Epithelial cell of prostate (primary cell): ENCODE measurements at places on chromosomes 16 and 17.

- no peak for DNase-seq
These were observed 12.1 kb upstream of the NDUFAB1 start for GRCh38 chr16:23608194-23608593.

GRCh38 chr17:47622180-47622549 lies 27.6 kb upstream of the KPNB1 start:
- no peak for DNase-seq

DNA sequence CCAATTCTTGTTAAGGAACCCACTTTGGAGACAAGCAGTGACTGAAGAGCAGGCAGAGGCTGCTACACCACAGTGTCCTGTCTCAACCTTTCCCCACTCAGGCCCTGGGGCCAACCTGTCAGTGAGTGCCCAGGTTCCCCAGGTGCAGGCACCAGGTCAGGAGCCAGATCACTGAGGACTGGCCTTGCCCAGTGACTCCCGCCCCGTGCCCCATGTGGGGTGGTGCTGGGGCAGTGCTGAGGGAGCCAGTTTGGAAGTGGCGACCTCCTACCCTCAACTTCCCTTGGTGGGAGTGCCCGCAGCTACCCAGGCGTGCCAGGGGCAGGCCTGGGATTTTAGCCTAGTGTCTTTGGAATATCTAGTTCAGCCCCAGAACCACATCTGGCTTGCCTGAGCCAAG lies 29.3 kb downstream of the SREBF1 start:
- no peak for DNase-seq

DNA sequence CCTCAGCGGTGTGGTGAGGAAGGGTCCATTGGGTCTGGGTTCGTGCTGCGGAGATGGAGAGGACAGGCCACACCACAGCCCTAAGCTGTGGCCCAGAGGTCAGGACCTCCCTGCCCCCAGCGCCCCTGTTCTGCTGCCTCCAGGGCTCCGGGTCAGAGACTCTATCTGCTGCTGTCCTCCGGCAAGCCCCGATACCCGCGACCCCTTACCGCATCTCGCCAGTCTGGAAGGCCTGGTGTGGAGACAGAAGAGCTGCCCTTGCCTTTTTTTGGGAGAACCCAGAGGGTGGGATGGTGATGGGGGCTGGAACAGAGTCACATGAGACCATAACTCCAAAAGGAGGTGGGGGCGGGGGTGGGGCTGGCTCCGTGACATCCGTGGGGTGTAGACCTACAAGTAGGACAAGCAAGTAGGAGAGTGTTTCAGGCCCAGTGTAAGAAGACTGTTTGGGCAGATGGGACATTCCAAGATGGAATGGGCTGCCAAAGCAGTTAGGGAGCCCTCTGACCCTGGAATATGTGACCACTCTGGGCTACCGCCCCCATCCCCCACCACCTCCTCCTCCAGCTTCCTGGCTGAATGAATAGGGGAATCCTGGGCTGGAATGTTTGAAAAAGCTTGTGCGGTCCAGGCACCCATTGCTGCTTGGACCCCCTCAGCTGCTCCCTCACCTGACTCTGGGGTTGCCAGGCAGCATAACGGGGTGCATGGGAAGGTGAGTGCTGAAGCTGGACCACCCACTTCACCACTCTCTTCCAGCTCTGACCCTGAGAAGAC lies 1.4 kb downstream of the XYLT2 start:
- DNase-seq: no peak

- DNase-seq: no peak
These were observed 10.7 kb upstream of the SKAP1 start for GRCh38 chr17:48440669-48441068.
